ENCODE measurements at places on chromosomes 7 and 10. TPM values are rescaled to one million over a fixed set of nuclear protein-coding genes. Genes with fewer than 3 reads are reported as not detected.

Gene GPER1
- total RNA-seq, result 6.6 TPM

GRCh38 chr7:25970356-25970755 lies 181.6 kb upstream of the NFE2L3 start:
- DNase-seq, result no peak

DNA sequence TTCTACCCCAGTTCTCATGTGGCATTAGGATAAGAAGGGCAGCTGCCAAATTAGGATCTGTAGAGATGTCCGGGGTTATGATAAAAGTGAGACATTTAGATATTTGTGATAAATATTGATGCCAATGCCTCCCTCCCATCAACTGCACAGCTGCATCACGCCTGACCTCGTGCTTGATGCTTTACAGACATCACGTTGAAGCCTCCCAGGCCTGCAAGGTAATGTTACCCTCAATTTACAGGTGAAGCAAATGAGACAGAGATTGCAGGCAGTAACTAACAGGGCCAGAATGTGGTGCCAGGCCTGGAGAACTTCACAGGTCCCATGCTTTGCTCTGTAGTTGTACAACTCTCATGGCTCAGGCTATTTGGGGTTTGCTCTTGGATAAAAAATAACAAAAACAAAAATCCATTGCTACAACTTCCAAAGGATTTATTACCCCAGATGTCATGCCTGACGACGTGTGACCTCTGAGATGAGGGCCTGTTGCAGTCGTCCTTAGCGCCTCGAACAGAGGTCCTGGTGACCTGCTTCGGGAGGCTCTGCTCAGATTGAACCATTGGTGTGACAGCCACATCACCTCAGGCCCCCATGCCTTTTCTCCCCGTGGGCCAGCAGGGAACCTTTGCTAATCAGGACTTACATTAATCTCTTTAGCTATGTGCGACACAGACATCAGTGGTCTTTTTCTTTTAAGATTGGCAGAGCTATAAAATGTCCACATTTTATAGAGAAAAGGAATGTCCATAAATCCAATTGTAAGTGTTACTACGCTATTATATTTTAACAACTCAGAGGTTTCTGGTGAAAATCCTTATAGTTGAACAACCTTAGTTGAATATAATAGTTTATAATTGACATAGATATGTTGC lies 169.3 kb downstream of the ADAM12 start:
- DNase-seq, result no peak

GRCh38 chr7:151115836-151116418 lies 29.7 kb downstream of the AGAP3 start:
- no peak for DNase-seq

- no peak for DNase-seq
Measured at GRCh38 chr7:133709036-133709880, 417.9 kb upstream of the LRGUK start.

Data from posterior vena cava (tissue), 2 donors.